ENCODE measurements at places on chromosomes 1 and 21.

GRCh38 chr21:45448283-45448809 lies 43.4 kb downstream of the COL18A1 start:
- H3K4me1 ChIP-seq, result no peaks in the 10 kb centered on the region
- H3K36me3 ChIP-seq, result no peaks in the 10 kb centered on the region
- no peak for DNase-seq
- no peak overlapping the region for H3K27ac ChIP-seq
- no peaks in the 10 kb centered on the region for H3K27me3 ChIP-seq
- no peak overlapping the region for H3K4me3 ChIP-seq

DNA sequence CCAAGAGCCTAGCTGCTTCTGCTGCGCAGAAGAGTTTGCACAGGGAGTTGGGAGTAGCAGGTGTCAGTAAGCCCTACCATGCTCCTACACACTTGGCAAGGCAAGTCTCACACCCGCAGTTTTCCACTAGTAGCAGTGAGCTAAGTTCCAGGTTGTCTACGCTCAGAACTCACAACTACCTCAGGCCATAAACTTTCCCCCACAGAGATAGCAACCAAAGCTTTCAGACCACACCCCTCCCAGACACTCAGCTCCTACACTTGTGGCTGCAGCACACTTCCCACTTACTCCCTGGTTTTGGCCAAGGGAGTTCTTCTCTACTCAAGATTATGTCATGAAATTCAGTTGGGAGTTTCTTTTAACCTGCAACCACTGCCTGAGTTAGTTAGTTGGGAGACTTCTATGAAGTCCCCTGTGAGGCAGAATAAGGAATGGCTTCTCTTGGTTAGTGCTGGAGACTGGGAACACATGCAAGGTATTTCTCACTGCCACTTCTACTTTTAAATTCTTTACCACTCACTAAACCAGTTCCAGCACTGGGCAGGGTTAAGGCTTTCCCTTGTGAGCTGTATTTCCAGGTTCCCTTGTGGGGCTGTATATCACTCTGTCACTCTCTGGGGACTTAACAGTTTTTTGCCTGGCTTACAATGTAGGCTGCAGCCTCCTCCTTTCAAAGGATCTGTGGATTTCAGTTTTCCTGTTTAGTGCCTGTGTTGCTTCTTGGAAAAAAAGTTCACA lies 18.3 kb upstream of the MAB21L3 start:
- H3K4me3 ChIP-seq, result no peak overlapping the region
- DNase-seq, result no peak
- no peaks in the 10 kb centered on the region for H3K36me3 ChIP-seq
- no peak overlapping the region for H3K27ac ChIP-seq
- H3K27me3 ChIP-seq, result no peaks in the 10 kb centered on the region
- no peaks in the 10 kb centered on the region for H3K4me1 ChIP-seq

DNA sequence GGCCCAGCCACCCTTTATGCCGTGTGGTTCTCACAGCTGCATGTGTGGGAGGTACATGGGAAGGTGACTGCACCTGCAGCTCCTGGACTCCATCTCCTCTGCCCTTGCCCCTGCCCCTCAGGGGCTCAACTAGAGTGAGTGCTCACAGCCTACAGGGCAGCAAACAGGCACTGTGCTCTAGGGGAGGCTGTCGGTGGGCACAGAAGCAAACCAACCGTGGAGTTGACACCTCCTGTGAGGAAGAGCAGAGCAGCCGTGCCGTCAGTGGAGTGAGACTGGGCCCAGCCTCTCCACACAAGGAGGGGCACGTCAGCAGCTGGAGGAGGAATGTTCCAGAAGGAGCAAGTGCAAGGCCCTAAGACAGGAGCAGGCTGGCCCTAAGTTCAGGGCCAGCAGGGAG lies 32.7 kb downstream of the BMP8A start:
- H3K27me3 ChIP-seq, result no peaks in the 10 kb centered on the region
- H3K4me1 ChIP-seq, result peaks cover 43% of the 10 kb centered on the region
- DNase-seq, result peak; percentile 34
- peaks cover 10% of the 10 kb centered on the region for H3K36me3 ChIP-seq
- no peak overlapping the region for H3K4me3 ChIP-seq

DNA sequence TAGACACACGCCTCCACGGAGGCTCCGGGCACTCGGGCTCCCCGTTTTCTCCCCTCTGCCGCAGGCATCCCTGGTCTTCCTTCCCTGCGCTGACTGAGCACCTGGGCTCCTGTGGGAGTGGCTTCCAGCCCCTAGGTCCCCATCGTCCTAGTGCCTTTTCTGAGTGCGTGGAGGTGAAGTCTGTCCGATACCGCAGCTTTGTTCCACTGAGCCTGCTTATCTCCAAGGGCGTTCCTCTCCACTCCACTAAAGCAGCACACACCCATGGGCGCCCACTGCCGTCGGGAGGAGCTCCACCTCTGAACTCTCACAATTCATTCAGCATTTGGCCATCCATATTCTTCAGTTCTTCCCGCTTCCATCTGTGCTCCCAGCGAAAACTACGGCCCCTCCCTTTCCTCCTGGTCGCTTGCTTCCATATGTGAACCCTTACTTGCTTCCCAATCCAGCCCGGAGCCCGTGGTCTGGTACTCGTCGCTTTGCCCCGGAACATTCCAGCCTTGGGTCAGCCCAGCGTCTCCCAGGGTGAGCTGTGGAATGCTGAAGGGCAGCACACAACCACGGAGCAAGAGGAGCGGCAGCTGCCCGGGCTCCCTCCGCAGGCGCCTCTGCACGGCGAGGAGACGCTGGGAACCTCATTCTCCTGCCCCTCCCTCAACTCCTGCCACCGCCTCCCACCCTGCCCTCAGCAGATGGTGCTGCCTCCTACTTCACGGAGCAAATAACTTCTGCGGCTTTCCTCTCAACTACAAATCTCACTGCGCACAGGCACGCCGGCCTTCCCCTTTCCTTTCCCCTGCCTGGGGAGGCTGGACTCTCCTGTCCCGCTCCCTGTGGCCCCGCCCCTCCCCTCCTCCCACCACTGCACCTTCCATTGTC lies 27.5 kb downstream of the ATP8B2 start:
- H3K27ac ChIP-seq, result no peak overlapping the region
- peak overlapping the region; percentile 45 for H3K4me3 ChIP-seq
- peak; percentile 40 for DNase-seq
- H3K36me3 ChIP-seq, result peaks cover 13% of the 10 kb centered on the region
- H3K4me1 ChIP-seq, result peaks cover 20% of the 10 kb centered on the region

- no peak overlapping the region for H3K27ac ChIP-seq
- no peaks in the 10 kb centered on the region for H3K4me1 ChIP-seq
- no peak for DNase-seq
- no peaks in the 10 kb centered on the region for H3K27me3 ChIP-seq
- no peaks in the 10 kb centered on the region for H3K36me3 ChIP-seq
- H3K4me3 ChIP-seq, result no peak overlapping the region
Measured at GRCh38 chr1:48619539-48619938, 147.5 kb upstream of the SPATA6 start.

DNA sequence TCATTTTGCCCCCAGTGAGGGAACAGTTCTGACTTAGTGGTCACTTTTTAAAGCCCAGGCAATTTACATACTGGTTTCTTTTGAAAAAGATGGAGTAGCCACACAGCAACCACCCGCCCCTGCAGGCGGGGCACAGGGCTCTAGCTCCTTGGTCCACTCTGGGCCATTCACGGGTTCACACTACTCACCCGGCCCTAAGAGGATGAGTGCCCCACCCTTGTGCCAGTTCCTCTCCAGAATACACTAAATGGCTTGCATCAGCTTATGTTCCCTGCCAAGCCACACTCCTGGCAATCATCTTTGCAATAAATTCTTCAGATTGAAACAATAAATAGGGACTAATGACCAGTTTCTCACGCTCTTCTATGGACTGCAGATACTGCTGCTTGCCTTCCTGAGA lies 15.7 kb upstream of the ATP13A2 start:
- no peak overlapping the region for H3K27ac ChIP-seq
- DNase-seq, result no peak
- peaks cover 8% of the 10 kb centered on the region for H3K36me3 ChIP-seq
- no peak overlapping the region for H3K4me3 ChIP-seq

DNA sequence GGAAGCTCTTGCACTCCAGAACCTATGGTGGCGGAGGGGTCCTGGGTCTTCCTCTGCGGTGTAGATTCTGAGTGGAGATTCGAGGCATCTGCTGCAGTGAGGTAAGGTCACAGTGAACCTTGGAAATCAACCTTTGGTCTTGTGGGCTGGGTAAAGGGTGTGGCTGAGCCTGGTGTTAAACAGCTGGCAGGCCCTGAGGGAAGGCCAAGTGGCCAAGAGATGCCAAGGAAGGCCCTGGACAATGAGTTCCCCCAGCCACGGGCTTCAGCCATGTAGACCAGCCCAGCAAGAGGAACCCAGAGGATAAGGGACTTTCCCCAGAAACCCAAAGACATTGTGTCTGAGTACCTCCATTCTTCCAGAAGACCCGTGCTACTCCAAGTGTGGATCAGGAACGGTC lies 137.2 kb upstream of the ETS2 start:
- H3K4me3 ChIP-seq, result no peak overlapping the region
- H3K4me1 ChIP-seq, result no peaks in the 10 kb centered on the region
- H3K27me3 ChIP-seq, result peaks cover 3% of the 10 kb centered on the region
- no peaks in the 10 kb centered on the region for H3K36me3 ChIP-seq

GRCh38 chr1:113340038-113340437 lies 50.3 kb upstream of the MAGI3 start:
- no peaks in the 10 kb centered on the region for H3K36me3 ChIP-seq
- no peak for DNase-seq
- H3K4me3 ChIP-seq, result no peak overlapping the region
- H3K27ac ChIP-seq, result no peak overlapping the region

DNA sequence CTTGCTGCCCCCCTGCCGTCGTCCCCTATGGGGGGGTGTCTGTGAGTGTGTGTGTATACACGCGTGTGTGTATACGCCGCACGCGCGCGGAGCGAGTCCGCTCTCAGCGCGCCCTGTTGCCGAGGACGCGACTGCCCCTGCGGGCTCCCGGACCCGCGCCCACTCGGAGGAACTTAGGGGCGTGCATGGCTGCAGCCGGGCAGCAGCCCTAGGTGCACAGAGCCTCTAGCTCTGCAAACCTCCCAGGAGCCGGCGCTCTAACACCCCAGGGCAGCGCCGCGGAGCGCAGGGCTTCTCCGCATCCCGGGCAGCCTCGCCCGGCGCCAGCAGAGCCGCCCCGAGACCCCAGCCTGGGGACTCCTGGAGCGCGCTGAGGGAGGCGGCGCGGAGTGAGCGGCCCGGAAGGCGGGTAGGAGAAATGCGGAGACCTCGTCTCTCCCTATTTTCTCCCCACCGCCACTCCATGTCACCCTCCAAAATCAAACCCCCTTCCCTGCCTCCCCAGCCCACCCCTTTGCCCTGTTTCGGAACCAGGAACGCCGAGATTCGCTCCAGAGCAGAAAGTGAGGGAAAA lies 574 bp downstream of the ITPKB start:
- DNase-seq, result peak; percentile 70
- no peaks in the 10 kb centered on the region for H3K27me3 ChIP-seq
- H3K4me1 ChIP-seq, result peaks cover 57% of the 10 kb centered on the region
- peak overlapping the region; percentile 87 for H3K4me3 ChIP-seq
- H3K27ac ChIP-seq, result peak overlapping the region; percentile 73

GRCh38 chr1:100134872-100135271 lies 1.9 kb downstream of the TRMT13 start:
- DNase-seq, result no peak
- H3K4me1 ChIP-seq, result peaks cover 20% of the 10 kb centered on the region
- peaks cover 9% of the 10 kb centered on the region for H3K36me3 ChIP-seq
- H3K4me3 ChIP-seq, result no peak overlapping the region
- no peaks in the 10 kb centered on the region for H3K27me3 ChIP-seq
- no peak overlapping the region for H3K27ac ChIP-seq

- no peak for DNase-seq
- no peak overlapping the region for H3K4me3 ChIP-seq
- no peak overlapping the region for H3K27ac ChIP-seq
- H3K4me1 ChIP-seq, result no peaks in the 10 kb centered on the region
- H3K27me3 ChIP-seq, result no peaks in the 10 kb centered on the region
Measured at GRCh38 chr1:92356956-92357355, 58.1 kb downstream of the RPAP2 start.

DNA sequence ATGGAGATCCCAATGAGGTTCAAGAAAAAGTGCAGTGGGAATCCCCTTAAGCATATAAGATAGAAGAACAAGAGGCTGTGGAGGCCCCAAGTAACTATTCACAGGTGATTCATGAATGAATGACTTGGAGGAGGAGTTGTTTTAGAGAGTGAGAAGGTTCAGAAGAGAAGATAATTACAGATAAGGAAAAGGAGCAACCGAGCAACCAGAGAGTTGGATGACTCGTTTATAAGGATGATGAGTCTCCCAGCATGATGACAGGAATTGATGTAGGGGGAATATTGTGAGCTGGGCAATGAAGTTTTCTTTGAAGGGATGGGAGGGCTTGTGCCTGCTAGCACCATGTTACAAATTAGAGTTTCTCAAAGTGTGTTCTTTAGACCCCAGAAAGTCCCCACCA lies 9.8 kb downstream of the C8A start:
- no peaks in the 10 kb centered on the region for H3K36me3 ChIP-seq
- no peak overlapping the region for H3K27ac ChIP-seq
- no peak for DNase-seq
- no peak overlapping the region for H3K4me3 ChIP-seq
- H3K27me3 ChIP-seq, result no peaks in the 10 kb centered on the region
